Effector memory CD4-positive, alpha-beta T cell (primary cell): ENCODE measurements at places on chromosomes 3 and 15.
A peak's percentile ranks its signal among the peaks of the same experiment; 100 is the strongest.

GRCh38 chr3:195823999-195824398 lies 12.3 kb upstream of the MUC4 start:
- DNase-seq, result no peak

- no peak for DNase-seq
Measured at GRCh38 chr3:141489203-141489602, 2.4 kb downstream of the RASA2 start.

DNA sequence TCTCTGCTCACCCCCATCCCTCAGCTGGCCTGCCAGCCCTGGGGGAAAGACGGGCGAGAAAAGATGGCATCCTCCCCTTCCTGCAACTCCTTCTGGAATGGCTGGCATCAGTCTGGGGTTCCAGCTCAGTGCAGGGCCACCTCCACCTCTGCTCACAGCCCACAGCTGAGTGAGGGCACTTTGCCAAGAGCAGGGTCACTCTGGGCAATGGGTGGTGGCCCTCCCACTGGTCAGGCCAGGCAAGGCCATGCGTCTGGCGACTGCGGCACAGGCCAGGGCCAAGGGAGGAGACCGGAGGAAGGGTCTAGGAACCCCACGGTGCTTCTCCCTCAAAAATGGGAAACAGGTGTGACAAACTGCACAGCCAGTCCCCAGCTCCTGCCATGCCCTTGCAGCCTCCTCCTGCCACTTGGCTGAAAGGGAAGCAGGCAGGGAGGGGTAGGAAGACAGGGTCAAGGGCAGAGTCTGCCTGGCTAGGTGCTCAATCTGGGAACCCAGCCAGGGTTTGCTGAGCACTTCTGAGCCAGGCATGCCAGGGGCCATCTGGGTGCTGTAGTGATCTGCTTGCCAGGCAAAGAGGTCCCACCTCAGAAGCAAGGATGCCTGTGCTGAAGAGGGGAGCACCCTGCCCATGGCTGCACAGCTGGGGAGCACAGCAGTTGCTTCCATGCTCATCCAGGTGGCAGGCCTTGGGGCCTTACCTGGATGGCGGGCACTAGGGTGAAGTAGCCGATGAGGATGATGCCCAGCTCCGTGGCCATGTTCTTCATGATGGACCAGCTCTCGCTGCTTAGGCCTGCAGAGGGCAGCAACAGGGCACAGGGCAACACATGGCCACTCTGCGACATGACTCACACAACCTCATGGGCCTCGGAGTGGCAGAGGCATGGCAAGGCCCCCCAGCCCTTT lies 41.2 kb downstream of the PTPN23 start:
- no peak for DNase-seq

- DNase-seq, result no peak
Measured at GRCh38 chr3:142035308-142035922, 113.9 kb downstream of the TFDP2 start.

- DNase-seq, result no peak
Measured at GRCh38 chr3:53803816-53804695, 42.2 kb downstream of the CHDH start.

- no peak for DNase-seq
Measured at GRCh38 chr3:89002191-89002590, 105.2 kb upstream of the EPHA3 start.

GRCh38 chr3:28840976-28841376 lies 439.9 kb upstream of the RBMS3 start:
- no peak for DNase-seq

DNA sequence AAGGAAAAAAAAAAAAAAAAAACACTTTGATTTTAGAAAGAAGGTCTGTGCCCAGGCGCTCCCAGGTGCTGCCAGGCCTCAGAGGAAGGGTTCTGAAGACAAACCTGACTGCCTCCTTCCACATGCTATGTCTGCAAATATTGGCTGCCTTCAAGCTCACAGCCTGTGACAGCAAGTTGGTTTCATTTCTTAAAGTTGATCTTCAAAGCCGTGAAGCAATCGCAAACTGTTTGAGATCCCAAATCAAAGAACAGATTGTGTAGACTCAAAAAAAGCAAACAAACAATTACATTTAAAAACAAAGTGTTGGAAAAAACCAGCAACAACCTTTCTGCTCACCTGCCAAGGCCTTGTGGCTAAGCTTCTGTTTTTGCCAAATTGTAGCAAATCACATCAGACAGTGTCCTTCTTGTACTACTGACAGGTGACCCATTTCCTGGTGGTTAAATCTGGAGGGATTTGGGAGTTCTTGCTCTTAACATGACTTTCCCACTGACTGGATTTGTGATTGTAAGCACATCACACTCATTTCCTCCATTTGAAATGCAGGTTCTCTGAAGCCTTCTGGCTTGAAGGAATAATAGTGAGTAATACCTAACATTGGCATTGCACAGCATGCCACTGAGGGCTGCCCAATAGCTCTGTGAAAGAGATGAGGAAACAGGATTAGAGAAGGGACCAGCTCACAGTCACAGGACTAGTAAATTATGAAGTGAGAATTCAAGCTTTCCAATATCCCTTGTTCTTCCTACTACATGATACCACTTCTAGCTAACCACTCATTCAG lies 502.4 kb downstream of the LPP start:
- no peak for DNase-seq

GRCh38 chr15:70954171-70954570 lies 61.5 kb downstream of the LRRC49 start:
- DNase-seq, result no peak

- no peak for DNase-seq
Measured at GRCh38 chr3:100107221-100107814, 7.0 kb downstream of the FILIP1L start.

GRCh38 chr3:140347151-140347550 lies 330.7 kb upstream of the TRIM42 start:
- no peak for DNase-seq

DNA sequence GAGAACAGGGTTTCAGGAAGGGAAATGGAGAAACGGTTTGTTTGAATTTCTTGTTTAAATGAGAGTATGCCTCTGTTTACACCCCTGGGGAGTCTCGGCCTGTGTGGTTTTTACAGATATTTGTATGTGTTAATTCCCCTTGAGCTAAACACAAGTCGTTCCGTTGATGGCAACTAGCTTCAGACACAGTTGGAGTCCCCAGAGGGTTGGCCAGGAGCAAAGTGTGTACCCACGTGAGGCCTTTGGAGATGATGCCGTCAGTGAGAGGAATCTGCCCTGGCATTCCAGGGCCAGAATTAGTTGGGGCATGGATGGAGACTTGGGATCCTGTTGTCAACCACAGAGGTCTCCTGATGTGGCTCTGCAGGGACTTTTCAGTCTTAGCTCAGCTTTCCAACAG lies 44.0 kb downstream of the CEMIP start:
- no peak for DNase-seq

GRCh38 chr15:49421991-49422390 lies 1.1 kb upstream of the FGF7 start:
- DNase-seq, result no peak

- DNase-seq, result peak; percentile 69
Measured at GRCh38 chr15:51861557-51862359, 32.3 kb downstream of the TMOD3 start.

DNA sequence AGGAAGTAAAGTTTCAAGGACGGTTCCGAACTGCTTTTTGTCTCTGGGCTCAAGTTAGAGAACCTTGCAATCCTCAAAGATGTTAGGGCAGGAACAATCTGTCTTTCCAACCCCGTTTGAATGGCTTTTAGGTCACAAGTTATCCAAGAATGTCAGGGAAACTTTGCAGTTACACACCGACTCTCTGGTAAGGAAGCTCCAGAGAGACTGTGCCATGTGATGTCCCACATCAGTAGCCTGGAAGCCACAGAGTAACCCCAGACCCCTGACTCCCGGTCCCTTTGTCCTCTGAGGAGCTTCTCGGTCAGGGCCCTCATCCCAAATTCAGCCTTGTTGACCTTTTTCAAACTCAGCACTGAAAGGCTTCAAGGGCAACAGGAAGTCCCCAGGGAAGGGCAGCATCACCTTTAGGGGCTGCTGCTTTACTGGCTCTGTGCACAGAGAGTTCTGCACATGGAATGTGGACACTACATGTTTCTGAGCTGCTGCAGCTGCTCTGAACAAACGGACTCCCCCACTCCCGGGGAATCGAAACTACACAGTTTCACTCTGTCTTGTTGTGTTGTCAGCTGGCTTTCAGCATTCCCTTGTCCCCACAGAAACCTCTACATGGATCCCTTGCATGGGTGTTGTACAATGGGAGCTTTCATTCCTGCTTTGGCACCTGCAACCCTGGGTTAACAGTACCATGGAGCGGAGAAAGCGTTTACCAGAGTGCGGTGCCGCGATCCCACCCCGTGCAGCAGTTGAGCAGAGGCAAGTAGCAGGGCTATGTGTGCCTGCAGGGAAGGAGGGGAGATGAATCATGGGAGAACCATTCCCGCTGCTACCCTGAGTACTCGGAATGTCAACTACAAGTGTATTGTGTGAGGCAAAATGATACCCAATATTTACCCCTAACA lies 408.2 kb upstream of the THBS1 start:
- no peak for DNase-seq

DNA sequence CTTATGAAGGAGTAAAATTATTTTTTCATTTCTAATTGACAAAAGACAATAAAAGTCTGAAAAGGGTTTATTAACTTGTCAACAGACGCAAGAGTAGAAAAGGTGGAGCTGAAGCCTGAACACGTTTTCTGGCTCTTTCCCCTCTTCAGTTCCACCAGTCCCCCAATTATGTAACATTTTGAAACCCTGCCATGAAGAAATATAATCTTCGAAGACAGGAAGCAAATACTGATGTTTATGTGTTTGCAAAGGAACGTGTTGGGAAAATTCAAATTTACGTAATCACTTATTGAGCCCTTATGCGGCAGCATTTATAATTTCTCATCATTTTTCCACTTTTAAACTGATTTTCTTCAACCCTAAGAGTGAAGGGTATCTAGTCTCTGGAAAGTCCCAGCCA lies 767 bp downstream of the AP3S2 start:
- DNase-seq, result no peak

DNA sequence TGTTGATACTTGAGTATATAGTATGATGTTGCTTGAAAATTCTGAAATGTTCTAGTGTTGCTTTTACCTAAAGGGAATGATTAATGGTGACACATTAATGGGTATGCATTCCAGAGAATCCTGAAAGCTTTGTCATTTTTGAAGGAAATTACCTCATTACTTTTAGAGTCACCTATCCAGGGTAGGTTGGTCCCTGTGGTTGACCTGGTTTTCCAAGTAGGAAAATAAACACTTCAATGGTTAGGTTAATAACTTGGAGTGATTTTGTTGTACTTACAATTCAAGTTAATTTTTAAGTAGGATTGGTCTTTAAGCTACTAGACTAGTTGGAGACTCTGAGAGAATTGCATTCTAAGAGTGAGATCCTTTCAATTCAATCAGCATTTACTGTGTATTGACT lies 31.0 kb downstream of the MITF start:
- DNase-seq, result no peak

- no peak for DNase-seq
Measured at GRCh38 chr3:37777835-37778234, 83.8 kb upstream of the CTDSPL start.

- no peak for DNase-seq
Measured at GRCh38 chr3:108305484-108306172, 9.3 kb downstream of the HHLA2 start.

- no peak for DNase-seq
Measured at GRCh38 chr15:94576889-94577533, 345.6 kb downstream of the MCTP2 start.

- no peak for DNase-seq
Measured at GRCh38 chr3:140472306-140473020, 205.4 kb upstream of the TRIM42 start.

GRCh38 chr15:63350178-63350621 lies 31.4 kb downstream of the CA12 start:
- DNase-seq, result no peak

- no peak for DNase-seq
Measured at GRCh38 chr15:34318277-34319079, 19.1 kb downstream of the SLC12A6 start.

DNA sequence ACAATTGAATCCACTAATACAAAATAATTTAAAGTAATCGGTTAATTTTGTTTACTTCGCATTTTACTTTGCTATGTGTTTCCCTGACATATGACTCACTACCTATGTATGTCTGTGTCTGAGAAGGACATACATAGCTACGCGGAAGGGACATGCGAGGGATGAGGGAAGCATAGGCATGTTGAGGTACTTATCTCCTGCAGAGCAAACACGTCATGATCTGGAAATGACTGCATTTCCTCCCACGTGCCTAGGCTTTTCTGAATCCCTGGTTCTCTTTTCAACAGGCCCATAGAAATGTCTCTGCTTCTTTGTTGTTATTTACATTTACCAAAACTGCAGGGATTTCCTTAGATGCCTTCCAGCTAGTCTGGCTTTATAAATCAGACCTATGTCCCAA lies 27.5 kb downstream of the ALCAM start:
- no peak for DNase-seq

DNA sequence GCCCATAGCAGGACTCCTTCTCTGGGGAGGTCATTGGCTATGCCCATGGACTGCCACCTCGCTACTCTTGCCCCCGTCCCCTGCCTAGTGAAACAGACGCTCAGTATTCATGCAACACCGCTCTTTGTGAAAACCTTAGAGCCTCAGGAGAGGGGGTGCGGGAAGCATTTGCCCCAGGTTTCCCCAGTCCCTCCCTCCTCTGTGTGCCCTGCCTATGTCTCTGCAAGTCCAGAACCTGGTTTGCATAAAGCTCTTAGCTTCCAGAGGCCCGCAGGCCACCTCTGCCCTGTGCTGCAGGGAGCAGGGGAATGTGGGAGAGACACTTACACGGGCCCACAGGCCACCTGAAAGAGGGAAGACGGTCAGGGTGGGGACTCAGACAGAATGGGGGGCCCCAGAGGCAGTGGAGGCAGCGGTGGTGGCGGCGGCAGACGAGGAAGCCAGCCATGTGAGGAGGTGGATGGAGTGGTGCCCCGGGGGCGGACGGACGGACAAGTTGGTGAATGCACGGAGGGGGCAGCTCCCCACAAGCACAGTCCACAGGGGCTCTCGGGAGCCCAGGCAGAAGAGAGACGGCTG lies 33.8 kb upstream of the CTSH start:
- no peak for DNase-seq

GRCh38 chr15:91552555-91552954 lies 301.0 kb upstream of the SLCO3A1 start:
- no peak for DNase-seq

DNA sequence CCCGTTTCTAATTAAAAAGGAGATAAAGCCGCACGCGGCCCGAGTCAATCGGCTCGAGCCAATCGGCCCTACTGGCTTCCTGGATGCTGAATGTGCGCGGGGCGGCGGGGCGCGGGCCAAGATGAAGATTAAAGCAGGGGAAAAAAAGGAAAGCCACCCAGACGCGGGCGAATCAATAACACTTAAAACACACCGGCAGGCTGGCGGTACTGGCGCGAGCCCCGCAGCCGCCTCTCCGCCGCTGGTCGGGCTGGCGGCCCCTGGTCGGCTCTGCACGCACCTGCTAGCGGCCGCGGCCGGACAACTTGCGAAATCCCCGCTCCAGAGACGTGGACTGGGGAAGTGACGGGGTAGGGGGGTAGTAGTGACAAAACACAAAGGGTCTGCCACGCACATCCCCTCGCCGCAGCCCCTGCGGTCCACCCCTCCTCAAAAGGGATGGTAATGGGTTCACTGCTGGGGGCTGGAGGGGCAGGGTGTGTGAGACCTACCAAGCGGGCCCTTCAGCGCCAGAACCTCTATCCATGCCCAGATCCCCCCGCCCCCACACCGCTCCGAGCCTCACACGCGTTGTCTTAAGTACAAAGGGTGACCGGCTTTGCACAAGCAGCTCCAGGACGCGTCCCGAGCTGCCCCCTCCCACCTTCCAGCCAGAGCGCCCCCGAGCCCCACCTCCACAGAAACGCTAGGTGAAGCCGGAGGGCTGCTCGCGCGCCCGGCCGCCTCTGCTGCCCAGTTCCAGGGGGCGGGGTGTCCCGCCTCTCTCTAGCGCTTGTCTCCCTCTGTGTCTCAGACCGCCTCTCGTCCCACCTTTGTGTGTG lies 1.4 kb downstream of the WNT7A start:
- DNase-seq, result no peak
